ENCODE measurements at places on chromosomes 7 and 10. TPM values are rescaled to one million over a fixed set of nuclear protein-coding genes. Genes with fewer than 3 reads are reported as not detected.

CHN2 gene
- 41.5 TPM for total RNA-seq

COX19 gene
- total RNA-seq, result 20.9 TPM

ABCF2 gene
- 27.0 TPM for total RNA-seq

SVIL gene
- total RNA-seq, result 1,278 TPM

DNA2 gene
- total RNA-seq, result 3.3 TPM

GSDME gene
- total RNA-seq, result 2.3 TPM

TNS3 gene
- 98.9 TPM for total RNA-seq

TAS2R3 gene
- total RNA-seq, result 3.0 TPM

DNA sequence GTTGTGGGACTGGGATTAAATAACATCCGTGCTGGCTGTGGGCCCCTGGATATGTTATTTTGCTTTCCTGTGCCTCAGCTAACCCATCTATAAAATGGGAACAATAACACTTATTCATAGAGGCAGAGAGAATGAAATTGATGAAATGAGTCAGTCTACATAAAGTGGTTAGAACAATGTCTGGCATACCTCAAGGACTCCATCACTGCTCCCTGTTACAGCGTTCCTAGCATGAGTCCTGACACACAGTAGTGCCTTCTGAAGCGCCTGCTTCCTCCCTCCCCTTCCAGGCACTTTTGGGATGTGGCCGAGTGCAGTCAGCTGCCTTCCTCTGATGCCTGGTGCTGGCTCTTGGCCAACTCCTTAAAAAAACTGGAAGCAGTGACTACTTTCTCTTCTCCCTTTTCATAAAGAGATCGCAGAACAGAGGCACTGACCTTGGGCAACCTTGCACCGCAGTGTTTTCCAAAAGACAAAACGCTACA lies 108.4 kb upstream of the ZMIZ1 start:
- no peak for DNase-seq

DNA sequence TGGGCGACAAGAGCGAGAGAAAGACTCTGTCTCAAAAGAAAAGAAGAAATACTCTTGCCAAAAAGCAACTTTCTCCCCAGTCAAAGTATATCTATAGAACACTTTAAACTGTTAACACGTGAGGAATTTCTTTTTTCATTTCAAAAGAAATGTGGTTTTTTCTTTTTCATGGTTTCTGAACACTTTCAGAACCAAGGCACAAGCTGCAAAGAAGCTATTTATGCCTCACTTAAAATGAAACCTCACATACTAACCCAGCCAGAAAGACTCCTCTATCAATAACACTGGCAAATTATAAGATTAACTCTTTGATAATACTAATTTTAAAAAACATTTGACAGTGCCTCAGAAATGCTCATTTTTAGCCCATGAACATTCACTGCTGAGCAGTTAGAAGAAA lies 20.9 kb downstream of the TBX20 start:
- no peak for DNase-seq

GRCh38 chr10:84331091-84331490 lies 2.7 kb downstream of the CCSER2 start:
- DNase-seq, result no peak

GRCh38 chr10:95907456-95908253 lies at the start of gene CC2D2B:
TSS of gene CC2D2B (plus strand) at chr10:95907975. CDS start at chr10:95911324, 3,349 bp downstream.
- DNase-seq, result peak; percentile 85

- DNase-seq, result no peak
These were observed 41.6 kb downstream of the JAKMIP3 start for GRCh38 chr10:132107186-132107948.

- DNase-seq, result no peak
These were observed 44.4 kb downstream of the SLC35G1 start for GRCh38 chr10:93938140-93938539.

- no peak for DNase-seq
These were observed 51.4 kb downstream of the BTAF1 start for GRCh38 chr10:91974960-91975359.

DNA sequence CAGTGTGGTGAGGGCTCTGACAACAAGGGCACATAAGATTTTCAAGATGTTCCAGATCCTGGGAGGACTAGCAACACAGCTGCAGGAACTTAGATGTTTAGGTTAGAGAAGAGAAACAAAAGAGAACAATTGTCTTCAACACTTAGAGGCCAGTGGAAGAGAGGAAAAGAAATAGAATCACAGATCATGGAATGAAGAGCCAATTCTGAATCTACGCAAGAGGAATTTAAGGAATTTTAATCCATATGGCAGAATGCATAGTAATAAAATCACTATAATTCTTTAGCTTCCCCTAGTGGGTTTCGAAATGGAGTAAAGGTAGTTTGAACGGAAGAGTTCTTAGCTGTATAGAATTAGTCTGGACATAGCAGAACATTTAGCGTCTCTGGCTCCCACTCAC lies 114.6 kb upstream of the LRRTM3 start:
- DNase-seq, result no peak

GRCh38 chr10:120805014-120805812 lies 45.9 kb upstream of the WDR11 start:
- no peak for DNase-seq

DNA sequence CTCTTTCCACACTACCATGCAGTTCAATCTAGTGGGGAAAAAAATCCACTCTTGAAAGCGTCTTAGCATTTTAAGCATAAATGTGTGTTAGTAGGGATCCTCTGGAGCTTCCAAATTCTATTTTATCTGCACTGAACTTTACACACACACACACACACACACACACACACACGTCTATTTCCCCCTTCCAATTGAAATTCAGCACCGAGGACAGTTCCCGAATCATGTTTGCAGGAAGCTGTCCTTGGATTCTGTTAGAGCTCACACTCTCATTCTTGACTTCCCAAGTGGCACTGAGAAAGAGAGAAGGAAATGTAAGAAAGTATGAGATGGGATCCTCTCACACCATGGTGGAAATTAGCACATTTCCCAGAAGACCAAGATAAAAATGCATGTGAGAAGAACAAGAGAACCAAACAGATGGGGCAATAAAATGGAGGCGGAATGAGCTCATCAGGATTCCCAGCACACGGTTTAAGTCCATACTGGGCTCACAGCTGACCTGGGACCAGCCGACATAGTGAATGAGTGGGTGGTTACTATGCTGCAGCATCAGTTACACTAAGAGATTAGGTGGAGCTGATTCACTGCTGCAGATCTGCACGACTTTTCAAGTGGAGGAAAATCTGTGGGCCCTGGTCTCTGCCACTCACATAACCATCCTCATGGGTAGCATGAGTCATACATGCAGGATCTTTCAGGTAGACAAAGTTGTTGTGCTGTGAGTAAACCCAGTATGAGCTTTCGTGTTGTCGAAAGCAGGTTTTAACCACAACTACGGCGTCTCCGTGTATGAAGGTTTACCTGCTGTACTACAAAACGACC lies 3.3 kb upstream of the NPTX2 start:
- no peak for DNase-seq

Data from mucosa of descending colon (tissue), 3 donors.